Endothelial cell of umbilical vein (primary cell): ENCODE measurements at places on chromosomes 7 and 10. TPM values are rescaled to one million over a fixed set of nuclear protein-coding genes. Genes with fewer than 3 reads are reported as not detected.

- no peak for DNase-seq
Measured at GRCh38 chr10:16603308-16603707, 81.6 kb upstream of the C1QL3 start.

DNA sequence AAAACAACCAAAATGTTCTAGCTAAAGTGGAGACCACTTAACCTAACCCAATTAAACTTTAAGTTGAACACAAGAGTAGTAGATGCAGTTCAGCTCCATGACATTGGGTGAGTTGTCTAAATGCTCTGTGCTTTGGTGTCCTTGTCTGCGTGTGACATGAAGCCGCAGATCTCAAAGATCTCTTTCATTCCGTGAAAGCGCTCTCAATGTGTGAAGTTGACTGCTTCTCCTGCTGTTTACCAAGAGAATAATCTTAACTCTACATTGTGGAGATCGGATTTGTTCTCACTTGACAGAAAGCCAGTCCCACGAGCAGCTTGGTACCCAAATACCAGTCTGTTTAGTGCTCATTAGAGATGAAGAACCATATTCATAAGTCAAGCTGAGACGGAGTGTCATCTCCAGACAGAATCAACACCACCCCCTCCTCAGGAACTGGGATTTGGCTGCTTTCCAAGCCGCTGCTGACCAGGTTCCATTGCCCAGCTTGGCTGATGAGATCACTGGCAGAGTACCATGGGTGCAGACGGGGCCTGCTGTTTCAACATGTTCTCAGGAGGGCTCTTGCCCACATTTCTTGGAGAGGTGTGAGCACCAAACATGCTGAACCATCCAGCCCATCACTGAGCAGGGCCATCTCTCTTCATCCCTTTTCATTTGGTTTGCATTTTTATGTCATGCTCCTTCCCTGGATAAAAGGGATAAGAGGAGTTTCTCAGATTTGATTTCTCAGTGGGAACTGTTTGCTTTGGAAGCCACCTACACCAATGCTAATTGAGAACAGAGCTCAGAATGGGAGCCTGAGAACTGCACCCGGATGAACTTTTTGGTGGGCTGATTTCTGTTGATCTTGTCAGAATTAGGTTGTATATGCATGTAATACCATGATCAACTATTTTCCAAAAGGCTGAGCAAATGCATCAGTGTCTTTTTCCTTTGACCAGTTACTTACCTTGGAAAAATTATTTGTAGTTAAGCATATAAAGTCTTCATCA is 95.8 kb upstream of the AGBL3 start:
- peak; percentile 59 for DNase-seq

GRCh38 chr10:71832967-71833366 is 18.1 kb downstream of the PSAP start:
- DNase-seq = no peak

Gene AGAP6
- 12.3 and 14.7 TPM in 2 replicates for total RNA-seq

DNA sequence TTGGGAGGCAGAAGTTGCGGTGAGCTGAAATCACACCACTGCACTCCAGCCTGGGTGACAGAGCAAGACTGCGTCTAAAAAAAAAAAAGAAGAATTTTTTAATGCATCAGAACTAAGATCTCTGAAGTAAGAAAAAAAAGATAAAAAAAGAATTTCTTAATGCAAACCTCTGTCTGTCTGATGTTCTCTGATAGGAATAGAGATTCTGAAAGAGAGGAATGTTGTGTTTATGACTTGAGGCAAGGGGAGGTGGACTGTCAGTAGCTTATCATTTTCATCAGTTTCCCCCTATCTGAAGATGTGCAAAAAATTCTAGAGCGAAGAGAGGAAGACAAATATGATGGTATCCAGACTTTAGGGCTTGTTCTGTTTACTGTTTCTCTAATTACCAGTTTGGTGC is 121.5 kb downstream of the SEC23IP start:
- no peak for DNase-seq

DNA sequence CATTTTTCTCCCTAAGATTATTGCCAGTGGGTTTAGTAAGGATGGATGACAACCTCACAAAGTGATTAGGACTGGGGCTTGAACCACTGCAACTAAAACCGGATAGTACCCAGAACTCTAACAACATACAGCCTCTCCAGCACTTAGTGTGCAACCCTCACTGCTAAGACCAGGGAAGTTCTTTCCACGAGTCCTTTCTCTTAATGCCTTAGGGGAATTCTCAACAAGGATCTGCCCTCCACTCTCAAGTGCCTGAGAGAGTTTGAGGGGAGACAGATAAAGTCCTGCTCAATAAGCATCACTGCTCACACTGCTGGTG is 104.6 kb downstream of the NRP1 start:
- DNase-seq = no peak

Gene SMKR1
- 0.64 TPM in 1 of 2 replicates, not detected in the other for total RNA-seq
